Stimulated activated CD4-positive, alpha-beta T cell treated with anti-CD3 and anti-CD28 coated beads, Interleukin-4, amount 100 ng/mL, for 48 hours (primary cell): ENCODE measurements at places on chromosomes 5 and 9.

GRCh38 chr5:57199866-57200265 is 26.0 kb downstream of the GPBP1 start:
- no peak for DNase-seq

GRCh38 chr5:73232266-73233041 is 59.5 kb downstream of the TMEM174 start:
- no peak for DNase-seq

GRCh38 chr9:114900942-114901802 is 29.2 kb downstream of the TNFSF8 start:
- DNase-seq: no peak

DNA sequence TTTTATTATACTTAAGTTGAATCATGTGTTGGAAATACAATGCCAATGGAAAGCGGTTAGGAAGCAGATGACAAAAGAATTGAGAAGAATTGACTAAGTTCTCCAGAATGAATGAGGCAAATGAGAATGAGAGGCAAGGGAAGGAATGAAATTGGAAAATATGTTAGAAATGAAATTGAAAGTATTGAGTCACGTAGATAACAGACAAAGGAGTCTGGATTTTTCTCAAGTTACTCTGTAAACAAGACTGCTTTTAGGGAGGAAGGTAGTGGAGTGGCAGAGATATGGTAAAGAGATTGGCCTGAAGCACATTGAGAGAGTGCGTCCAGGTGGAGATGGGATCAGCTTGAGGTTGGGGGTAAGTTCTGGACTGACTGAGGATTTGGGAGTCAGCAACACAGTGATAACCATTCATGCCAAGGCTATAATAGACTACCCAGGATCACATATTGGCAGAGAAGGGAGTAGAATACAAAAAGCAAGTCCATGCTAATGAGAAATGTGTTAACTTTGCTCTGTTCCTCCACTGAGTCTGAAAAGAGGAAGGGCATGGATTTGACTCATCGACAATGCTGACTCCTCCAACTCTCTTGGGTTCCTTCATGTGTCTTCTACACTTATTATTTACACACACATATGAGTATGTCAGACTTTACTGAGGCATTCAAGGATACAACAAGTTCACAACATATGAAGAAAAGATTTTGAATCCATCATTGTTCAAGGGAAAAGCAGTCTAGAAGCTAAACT is 814.2 kb upstream of the ZNF608 start:
- no peak for DNase-seq

DNA sequence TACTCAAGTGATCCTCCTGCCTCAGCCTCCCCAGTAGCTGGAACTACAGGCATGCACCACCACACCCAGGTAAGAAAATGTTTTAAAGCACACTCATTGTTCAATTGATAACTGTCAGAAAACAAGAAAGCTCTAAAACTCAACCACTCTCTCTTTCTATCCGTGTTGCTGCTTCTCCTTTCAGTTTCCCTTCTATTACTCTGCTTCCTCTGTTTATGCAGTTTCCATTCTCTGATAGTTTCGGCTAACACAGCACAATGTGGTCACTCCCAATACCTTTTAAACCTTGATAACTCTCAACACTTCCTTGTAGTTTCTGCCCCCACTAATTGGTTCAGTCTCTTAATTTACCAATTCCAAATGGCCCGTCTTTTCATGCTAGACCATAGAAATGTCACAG is 59.2 kb upstream of the NR4A3 start:
- no peak for DNase-seq

DNA sequence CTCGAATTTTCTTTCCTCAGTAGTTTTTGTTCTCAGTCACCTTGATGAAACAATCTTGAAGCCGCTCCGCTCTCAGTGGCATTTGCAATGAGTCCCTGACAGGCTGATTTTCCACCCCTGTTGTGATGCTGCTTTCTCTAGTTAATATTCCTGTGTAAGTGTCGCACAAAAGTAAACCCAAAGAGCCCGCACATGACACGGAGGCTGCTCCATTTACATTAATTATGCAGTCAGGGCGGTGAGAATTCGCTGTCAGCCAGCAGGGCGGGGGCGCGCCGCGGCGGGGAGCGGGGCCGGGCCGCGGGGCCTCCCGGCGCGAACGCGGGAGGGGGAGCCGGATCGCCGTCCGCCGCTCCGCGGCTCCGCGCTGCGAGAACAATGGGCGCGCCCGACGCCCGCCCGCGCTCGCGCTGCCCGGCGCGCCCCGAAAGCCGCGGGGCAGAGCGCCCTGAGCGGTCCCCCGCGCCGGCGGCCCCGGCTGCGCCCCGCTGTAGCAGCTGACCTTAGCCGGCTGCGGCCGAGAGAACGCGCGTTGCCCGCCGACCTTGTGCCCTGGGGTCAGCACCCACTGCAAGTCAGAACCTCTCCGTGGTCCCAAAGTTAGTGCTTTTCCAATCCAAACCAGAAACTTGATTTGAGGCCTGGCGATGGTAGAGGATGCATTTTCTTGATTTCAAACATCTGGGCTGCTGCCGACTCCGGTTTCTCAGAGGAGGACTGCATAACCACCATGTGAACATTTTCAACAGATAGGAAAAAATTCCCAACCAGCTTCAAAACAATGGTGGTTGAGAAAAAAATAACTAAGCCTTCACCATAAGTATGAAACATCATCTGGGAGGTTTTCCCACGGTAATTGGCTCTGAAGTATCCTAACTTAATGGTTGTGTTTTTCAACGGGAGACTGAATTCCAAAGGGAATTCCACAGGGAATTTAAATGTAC is 142.6 kb downstream of the PBX3 start:
- peak; percentile 2 for DNase-seq

DNA sequence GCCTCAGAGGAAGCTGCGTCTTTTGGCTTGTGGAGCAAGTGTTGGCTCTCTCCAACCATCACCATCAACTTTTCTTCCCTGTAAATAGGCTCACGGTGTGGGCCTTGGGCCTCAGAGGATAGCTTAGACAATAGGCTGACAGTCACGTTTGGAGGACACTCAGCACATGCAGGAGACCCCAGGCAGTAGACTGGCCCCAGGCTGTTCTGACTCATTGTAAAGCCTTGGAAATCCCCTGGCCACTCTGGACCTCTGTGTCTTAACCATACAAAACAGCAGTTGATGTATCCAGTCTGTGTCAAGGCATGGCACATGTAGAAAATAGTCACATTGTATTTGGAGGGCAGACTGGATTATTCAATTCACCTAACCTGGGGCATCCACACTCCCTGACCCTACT is 18.6 kb downstream of the CD74 start:
- no peak for DNase-seq

- DNase-seq: no peak
Observed at GRCh38 chr5:101473483-101473882, 570.4 kb upstream of the ST8SIA4 start.

DNA sequence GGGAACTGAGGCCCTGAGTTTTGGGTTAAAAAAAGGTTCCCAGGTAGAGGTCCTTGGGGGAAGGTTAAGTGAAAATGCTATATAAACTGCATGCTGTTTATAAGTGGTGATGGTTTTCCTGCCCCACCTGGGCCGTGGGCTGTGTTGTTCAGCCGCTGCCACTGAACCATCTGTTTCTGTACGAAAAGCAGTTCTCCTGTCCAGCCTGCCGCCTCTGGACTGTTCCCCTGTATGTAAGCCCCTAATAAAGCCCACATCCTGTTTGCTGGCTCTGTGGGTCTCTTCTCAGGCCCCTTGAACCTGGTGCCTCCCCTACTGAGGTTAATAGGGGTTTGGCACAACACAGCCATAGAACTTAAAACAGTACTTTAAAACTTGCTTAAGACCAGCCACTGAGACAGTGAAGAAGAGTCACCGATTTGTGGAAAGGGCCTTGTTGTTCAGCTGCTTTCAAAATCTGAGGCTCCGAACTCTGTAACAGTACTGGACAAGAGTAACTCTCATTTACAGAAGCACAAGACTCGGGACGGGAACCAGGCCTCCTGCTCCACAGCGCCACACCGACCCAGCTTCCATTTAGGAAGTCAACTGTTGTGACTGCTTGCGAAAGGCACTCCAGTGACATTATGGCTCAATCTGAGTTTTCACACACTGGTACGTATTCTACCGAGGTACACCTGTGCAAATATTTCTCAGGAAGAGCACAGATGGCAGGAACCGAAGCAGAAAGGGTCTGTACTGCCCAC is 192.5 kb downstream of the CDK5RAP2 start:
- no peak for DNase-seq

DNA sequence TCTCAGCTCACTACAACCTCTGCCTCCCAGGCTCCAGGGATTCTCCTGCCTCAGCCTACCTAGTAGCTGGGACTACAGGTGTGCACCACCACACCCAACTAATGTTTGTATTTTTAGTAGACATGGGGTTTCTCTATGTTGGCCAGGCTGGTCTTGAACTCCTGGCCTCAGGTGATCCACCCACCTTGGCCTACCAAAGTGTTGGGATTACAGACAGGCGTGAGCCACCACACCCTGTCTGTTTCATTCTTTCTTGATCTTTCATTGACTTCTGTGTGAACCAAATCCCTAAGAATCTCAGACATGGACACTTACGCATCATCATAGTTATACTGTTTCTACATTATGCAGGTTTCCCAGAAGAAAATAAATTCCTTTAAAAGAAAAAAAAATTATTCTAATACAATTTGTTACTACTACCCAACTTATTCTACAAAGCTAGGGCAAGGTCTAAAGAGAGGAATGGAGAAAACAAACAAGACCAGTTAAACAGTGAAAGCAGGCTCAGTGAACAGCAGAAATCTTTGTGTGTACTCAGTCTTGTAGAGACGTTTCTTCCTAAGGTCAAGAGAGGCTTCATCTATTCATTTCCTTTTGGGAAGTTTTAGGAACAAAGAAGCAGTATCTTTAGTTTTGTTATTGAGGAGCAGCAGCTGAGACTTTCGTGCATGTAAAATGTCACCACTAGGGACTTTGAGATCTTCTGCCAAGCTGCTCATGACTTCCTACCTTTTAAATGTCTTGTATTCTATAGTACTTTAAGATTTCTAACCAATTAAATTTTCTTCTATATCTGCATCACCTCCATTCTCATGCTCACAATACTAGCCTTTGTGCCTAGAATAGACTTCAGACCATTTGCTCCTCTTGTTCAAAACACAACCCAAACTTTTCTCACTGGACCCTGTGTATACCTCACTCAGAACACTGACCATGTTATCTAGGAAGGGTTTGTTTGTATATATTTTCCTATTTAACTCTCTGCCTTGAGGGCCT is 5.6 kb upstream of the HMGCR start:
- DNase-seq: no peak

DNA sequence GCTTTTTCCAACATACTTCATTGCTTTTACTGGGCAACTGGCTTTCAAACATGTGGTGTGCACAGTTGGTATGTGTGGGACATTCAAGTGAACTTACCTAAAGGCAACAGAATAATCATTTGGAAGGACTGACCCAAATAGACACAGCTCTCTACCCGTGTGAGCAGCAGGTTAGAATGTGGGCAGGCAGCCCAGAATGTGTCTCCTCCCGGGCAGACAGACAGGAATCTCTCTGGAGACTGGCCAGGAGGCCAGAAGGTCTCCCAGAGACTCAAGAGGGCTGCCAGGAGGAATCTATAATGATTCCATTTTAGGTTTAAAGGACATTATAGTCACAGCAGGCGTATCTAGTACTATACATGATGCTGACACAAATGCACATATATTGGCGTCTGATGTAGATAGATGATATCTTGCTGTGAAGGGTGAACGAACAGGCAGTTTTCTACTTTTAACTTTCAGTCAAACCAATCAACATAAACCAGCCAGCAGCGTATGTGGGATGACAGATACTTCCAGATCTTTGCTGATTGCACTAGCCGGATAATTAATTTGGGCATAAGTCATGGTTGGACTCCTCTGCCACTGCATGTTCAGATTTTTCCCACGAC is 297.4 kb upstream of the ZNF608 start:
- no peak for DNase-seq

DNA sequence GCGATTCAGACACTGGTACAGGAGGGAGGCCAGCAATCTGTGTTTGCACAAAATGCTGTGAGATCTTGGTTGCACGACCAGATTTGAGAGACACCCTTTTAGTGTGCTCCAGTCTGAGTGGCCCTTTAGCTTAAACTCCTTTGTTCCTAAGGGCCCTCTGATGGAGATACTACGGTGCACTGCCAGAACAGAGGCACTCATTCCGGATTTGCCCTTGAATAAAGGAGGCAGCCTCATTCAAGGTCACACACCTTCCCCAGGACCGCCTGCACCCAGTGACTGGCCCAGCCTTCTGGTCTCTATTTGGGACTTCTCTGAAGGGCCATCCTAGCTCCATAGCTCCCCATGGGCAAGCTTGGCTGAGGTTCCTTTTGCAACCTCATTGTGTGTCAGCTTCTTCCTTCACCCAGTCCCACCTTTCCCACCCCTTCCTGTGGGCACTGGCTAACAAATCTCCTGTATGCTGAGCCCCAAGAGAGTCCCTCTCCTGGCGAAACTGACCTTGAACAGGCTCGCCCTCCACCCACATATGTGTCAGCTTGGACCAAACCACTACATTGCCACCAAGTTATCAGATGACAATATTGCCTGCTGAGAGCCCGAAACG is 191.7 kb downstream of the GABBR2 start:
- no peak for DNase-seq

DNA sequence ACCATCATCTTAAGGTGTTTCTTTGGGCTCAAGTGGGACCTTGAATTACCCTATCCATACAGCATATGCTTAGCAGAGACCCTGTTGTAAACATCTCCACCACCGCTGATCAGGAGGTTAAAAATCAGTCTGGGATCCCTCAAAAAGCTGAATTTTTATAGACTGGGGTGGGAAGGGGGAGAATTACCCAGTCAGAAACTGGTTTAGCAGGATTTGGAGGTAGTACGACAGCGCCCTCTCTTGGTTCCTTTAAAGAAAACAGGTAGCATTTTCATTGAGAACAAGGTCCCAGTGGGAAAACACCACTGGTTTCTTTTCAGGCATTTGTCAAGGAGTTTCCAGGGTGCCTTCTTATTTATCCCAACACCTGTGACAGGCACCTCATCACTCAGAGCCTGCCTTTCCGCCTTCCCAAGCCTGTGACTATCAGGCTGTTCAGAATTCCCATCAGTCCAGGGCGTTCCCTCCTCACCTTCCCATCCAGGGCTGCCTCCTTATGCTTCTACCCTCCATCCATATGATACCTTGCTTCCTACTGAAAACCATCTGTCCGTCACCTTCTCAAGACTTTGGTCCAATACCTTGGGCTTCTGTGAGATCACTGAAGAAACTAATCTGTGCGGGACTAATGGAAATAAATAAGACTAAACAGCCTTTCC is 203.8 kb upstream of the RAI14 start:
- no peak for DNase-seq

DNA sequence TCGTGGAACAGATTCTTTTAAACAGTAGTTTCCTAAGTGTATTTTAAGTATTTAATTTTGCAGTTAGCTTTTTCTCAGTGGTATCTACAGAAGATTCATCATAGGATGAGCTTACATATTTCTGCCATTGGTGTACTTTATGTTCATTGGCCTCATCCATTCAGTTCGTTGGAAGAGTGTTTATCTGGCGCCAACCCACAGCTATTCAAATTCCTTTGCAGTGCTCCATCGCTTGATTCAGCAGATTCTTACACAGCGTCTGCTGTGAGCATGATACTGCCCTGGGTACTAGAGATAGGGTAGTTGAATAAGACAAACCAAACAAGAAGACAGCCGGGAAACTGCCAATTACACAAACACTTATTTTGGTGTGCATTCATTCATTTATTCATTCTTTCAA is 55.1 kb downstream of the NUP214 start:
- no peak for DNase-seq
